Skeletal muscle cell (primary cell): ENCODE measurements at places on chromosomes 6 and 20.

DNA sequence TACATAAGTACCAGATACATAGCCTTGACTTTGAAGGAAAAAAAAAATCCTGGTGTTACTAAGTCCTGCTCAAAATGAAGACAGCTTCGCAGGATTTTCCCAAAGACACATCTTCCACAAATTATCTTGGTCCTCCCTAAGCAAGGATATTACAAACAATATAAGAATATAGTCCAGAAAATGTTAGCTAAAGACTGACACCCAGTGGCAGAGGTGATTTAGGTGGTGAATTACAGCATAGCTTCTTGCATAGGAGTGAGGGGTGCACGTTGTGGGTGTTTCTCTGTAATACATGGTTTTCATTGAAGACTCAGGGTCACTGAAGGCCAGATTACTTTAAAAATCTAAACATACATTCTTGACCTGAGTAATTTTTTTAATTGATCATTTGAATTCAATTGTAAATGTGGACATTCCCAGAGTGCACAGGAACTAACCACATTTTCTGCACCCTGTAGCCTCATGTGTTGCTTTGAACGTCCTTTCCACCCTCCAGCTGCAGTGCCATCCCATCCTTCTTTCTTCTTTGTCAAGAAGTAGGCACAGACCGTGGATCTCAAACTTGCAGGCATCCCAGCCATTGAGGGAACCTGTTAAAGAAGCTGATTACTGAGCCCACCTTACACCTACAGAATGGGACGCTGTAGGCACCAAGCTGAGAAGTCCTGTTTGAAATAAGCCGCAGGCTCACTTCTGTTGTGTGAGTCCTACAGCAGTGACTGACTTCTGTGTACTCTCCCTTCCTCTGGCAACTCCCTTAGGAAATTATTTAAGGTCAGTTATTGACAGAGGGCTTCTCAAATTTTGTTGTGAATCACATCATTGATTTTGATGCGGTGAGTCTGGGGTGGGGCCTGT is 102.6 kb downstream of the PERP start:
- no peak for DNase-seq

DNA sequence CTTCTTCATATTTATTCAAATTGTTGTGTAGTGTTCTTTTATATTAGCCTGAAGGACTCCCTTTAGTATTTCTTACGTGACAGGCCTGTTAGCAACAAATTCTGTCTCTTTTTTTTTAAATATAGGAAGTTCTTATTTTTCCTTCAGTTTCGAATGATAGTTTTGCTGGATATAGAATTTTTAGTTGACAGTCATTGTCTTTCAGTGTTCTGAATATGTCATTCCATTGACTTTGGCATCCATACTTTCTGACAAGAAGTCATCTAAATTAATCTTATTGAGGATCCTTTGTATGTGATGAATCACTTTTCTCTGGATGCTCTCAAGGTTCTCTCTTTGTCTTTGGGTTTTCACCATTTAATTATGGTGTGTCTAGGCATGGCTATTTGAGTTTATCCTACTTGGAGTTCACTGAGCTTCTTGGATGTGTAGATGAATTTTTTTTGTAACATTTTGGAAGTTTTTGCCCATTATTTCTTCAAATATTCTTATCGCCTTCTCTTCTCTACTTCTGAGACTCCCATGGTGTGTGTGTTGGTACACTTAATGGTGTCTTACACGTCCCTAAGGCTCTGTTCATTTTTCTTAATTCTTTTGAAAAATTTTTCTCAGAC is 82.5 kb upstream of the GTSF1L start:
- DNase-seq, result no peak

- DNase-seq, result no peak
These were observed 13.2 kb upstream of the EPB41L1 start for GRCh38 chr20:36141310-36141709.

GRCh38 chr6:31265926-31266325 is 6.0 kb downstream of the HLA-C start:
- DNase-seq, result no peak

- no peak for DNase-seq
These were observed 50.7 kb upstream of the COL10A1 start for GRCh38 chr6:116176596-116176995.

GRCh38 chr6:52540286-52540902 is 36.5 kb downstream of the TRAM2 start:
- DNase-seq, result no peak

DNA sequence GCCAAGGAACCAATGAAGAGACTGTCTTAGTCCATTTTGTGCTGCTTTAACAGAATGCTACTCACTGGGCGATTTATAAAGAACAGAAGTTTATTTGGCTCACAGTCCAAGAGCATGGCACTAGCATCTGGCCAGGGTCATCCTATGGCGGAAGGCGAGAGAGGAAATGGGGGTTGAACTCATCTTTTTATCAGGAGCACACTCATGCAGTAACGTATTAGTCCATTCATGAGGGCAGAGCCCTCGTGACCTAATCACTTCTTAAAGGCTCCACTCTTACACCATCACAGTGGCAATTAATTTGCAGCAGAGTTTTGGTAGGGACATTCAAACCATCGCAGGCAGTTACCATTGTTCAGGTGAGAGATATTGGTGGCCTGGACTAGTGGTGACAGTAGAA is 8.5 kb downstream of the ARFGEF2 start:
- no peak for DNase-seq

GRCh38 chr20:48008850-48009515 is 223.7 kb upstream of the SULF2 start:
- DNase-seq, result no peak

- no peak for DNase-seq
These were observed 62.9 kb downstream of the SCAND1 start for GRCh38 chr20:35891375-35891774.

GRCh38 chr6:37517411-37517812 is 17.7 kb upstream of the CCDC167 start:
- DNase-seq, result no peak

DNA sequence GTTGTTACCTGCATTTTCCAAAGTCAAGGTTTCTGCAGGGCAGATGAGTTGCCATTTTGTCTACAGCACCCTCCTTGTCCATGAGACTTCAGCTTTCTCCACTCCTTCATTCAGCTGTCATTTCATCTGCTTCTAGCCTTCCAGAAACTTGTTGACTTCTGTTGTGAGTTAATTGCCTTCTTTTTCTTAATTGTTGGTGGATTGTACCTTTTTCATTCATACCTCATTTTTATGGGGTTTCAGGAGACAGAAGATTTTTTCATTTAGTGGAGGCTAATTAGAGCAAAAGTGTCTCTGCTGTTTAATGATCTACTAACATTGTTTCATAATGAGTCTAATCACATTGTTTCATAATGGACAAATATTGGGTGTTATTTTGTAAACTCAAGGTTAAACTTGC is 7.5 kb upstream of the SUMO4 start:
- no peak for DNase-seq

DNA sequence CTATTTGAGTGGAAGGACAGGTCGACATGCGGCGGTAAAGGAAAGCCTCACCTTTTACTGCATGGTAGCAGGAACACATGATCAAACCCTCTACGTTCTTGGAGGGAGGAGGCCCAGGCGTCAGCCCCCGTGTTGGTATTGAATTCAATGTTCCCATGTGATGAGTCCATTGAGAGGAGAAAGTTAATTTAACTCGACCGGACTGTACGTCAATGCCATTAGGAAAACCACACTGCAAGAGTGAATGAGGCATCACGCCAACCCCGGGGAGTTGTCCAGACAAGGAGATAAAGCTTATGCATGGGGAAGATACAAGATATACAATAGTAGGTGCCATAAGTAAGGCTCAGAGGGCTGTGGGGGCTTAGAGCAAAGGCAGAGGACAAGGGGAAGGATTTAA is 213.9 kb upstream of the ECI2 start:
- DNase-seq, result no peak

- no peak for DNase-seq
These were observed 101.4 kb downstream of the PERP start for GRCh38 chr6:138005846-138006245.

DNA sequence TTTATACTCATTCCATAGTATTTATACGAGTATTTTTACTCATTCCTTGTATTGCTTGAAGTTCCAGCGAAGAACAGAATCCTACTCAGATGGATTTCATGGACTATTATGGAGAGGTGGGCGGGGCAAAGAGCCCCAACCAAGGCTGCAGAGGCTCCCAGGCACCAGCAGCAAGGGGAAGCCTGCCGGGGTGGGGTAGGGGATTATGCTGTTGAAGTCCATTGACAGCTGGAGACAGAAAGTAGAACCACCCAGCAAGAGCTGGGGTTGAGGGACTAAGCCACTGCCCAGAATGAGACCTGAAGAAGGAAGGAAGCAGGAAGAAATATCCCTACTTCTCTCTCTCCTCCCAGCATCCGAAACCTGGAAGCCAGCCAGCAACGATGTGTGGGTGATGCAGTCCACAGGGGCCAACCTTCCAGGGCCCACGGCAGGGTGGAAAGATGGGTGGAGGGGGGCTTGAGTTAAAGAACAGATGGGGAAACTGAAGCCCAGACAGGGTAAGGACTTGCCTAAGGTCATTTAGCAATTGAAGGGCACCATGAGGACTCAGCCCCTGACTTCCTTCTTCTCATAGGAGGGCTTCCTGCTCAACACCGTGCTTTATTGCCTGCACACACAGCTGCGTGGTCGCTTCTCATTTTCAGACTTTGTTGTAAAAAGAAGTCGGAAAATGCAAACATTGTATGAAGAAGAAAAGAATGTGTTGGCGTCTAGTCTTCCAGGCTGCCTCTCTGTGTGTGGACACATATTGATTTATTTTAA is 18.3 kb upstream of the GTSF1L start:
- DNase-seq, result no peak

GRCh38 chr20:9996944-9997343 is 37.8 kb upstream of the ANKEF1 start:
- no peak for DNase-seq

DNA sequence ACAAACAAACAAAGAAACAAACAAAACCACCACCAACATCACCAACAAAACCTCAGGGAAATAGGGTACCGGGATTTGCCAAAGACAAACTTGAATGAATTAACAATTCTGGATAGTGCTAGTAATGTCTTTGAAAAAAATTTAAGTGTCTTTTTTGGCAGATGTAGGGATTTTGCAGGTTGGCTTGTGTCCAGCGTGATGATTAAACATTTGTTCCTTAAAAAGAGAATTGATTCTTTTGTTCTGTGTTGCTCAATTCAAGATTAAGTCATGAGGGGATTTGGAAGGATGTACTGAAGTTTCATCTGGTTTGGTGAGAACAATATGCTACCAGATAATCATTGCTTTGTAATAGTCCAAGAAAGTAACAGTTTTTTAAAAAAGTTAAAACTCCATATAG is 125.1 kb upstream of the HS3ST5 start:
- DNase-seq, result no peak

DNA sequence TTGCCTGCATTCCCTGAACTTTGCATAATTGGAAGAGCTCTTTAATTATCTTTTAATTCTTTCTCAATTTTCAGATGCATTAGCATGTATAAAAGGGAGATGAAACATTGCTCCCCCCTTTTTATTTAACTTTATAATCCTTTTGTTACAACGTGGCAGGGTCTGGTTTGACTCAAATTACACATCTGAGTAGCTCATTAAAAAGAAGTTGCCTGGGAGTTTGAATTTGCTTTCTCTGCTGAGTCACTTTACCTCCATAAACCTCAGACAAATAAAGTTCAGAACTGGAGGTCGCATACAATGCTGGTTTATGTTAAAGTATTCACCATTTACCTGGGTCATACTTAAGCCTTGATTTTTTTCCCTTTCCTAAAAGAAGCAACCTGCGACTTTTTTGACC is 495.2 kb downstream of the PREX1 start:
- DNase-seq, result no peak

- no peak for DNase-seq
These were observed 1.4 kb downstream of the RREB1 start for GRCh38 chr6:7108964-7109836.

DNA sequence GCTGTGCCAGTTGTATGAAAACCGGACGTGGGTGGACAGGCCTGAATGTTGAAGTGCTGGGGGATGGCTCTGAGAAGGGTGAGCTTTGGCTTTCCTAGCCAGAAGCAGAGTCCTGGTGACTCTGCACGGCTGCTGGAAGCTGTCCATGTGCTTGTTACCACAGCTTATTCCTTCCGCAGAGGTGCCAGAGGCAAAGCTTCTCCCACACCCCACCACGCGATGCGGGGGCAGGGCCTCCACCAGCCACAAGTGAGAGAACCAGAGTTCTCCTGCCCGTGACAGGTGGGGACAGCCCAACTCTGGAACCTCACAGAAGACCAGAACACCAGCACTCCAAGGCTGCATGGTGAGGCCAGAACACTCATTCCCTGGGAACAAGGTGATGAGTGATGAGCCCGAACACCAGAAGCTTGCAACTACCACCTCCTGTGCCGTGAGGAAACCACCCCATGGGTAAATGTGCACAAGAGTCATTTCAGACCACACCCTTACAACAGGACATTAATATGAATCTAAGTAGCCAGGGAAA is 36.7 kb downstream of the JAG1 start:
- no peak for DNase-seq

- no peak for DNase-seq
These were observed 2.6 kb downstream of the TRERF1 start for GRCh38 chr6:42448927-42449659.

DNA sequence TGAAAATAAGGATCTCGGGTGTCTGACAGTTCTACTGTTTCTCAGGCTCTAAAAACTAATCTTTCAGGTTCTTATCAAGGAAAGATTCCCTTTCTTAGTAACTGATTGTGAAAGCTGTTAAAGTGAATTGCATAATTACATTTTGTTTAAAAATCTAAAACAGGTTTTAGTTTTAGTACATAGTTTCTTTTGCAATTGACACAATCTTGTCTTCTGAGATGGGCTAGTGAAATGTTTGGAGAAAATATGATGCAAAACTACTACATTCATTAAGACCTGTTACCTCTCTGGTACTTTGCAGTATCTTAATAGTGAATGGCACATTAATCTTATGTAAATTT is 298.4 kb downstream of the UTRN start:
- no peak for DNase-seq

DNA sequence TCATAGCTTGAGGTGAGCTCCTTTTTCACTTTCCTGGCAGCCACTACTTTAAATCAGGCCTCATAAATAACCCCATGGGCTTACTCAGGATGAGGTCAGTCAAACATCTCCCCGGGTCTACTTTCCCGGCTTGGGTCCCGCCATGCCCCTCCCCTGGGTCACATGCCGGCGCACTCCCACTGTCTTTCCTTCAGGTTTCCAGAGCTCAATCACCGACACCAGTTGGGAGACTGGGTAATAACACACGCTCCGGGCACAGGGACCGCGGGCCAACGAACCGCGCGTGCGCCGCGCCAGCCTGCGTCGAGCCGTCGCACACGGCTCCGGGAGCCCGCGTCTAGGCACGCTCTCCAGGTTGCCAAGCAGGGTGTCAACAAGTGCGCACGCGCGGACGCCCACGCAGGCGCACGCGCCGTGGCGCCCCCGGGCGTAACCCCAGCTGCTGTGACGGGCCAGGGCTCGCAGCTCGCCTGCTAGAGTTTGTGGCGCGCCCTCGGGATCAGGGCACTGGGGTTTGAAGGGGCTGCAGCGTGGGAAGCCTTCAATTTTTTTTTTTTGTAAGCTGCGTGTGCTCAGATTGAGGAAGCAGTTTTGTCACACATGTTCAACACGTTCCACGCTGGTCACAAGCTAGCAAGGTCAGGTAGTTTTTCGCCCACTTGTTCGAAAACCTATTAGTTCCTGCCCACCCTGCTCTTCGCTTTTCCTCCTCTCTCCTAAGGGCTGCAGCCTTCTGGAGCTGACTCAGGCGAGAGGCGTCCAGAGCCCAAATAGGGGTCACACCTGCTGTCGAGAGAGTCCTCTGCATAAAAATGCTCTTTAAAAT is 31.8 kb downstream of the TFAP2B start:
- no peak for DNase-seq

GRCh38 chr6:136960781-136961180 is 38.7 kb downstream of the SLC35D3 start:
- no peak for DNase-seq

- DNase-seq, result no peak
These were observed 251.0 kb upstream of the NRSN1 start for GRCh38 chr6:23875006-23875405.
